ENCODE measurements at places on chromosomes 7 and 10. TPM values are rescaled to one million over a fixed set of nuclear protein-coding genes. Genes with fewer than 3 reads are reported as not detected.

- H3K36me3 ChIP-seq: no peaks in the 10 kb centered on the region
- H3K4me3 ChIP-seq: no peak overlapping the region
- H3K27ac ChIP-seq: no peak overlapping the region
Measured at GRCh38 chr7:96013836-96014235, 241.5 kb downstream of the DYNC1I1 start.

Gene HECW1
- not detected for total RNA-seq

DNA sequence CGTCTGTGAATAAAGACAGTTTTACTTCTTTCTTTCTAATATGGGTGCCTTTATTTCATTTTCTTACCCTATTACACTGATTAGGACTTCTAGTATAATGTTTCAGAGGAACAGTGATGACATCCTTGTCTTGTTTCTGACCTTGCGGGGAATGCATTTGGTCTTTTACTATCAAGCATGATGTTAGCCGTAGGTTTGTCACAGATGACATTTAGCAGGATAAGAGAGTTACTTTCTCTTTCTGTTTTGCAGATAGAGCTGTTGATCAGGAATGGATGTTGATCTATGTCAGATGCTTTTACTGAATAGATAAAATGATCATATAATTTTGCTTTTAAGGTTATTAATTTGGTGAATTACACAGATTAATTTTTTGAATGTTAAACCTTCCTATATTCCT is 6.6 kb upstream of the IGFBP3 start:
- H3K27ac ChIP-seq: no peak overlapping the region
- H3K4me1 ChIP-seq: peaks cover 4% of the 10 kb centered on the region
- H3K4me3 ChIP-seq: no peak overlapping the region
- no peaks in the 10 kb centered on the region for H3K36me3 ChIP-seq
- DNase-seq: no peak

Gene HIP1
- 4.5 TPM for total RNA-seq

- no peak overlapping the region for H3K4me3 ChIP-seq
- no peaks in the 10 kb centered on the region for H3K36me3 ChIP-seq
- DNase-seq: no peak
- no peaks in the 10 kb centered on the region for H3K27me3 ChIP-seq
- no peak overlapping the region for H3K27ac ChIP-seq
Measured at GRCh38 chr10:65142641-65143435, 1621.6 kb downstream of the REEP3 start.

Gene CARD11
- total RNA-seq: not detected

Gene C10orf62
- 0.28 TPM for total RNA-seq

DNA sequence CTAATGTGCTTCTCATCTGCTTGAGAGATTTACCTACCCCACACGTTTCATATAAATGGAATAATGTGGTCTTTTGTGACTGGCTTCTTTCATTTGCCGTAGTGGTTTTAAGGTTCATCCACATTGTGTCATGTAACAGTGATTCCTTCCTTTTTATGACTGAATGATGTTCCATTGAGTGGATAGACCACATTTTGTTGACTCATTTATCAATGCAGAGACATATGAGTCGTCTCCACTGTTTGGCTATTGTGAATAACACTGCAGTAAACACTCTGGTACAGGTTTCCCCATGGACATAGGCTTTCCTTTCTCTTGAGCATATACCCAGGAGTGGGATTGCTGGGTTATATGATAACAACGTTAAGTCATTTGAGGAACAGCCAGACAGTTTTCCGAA is 2.0 kb upstream of the AOC1 start:
- H3K27ac ChIP-seq: no peak overlapping the region
- no peak overlapping the region for H3K4me3 ChIP-seq
- H3K4me1 ChIP-seq: no peaks in the 10 kb centered on the region

DNA sequence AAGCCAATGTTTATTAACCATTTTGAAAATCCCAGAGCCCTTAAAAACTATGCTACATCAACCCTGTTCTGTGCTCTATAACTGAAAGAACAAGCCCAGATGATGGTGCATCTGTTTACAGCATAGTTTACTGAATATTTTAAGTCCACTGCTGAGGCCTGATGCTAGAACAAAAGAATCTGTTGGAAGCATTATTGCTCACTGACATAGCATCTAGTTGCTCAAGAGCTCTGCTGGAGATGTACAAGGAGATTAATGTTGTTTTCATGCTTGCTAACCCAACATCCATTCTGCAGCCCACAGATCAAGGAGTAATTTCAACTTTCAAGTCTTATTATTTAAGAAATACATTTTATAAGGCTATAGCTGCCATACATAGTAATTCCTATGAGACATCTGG is 181.3 kb upstream of the FEZF1 start:
- no peaks in the 10 kb centered on the region for H3K4me1 ChIP-seq
- no peak for DNase-seq
- H3K27me3 ChIP-seq: no peaks in the 10 kb centered on the region
- H3K27ac ChIP-seq: no peak overlapping the region
- H3K4me3 ChIP-seq: no peak overlapping the region

Gene ANKRD26
- 10.0 TPM for total RNA-seq

Gene CAMK2B
- 0.13 TPM for total RNA-seq

DNA sequence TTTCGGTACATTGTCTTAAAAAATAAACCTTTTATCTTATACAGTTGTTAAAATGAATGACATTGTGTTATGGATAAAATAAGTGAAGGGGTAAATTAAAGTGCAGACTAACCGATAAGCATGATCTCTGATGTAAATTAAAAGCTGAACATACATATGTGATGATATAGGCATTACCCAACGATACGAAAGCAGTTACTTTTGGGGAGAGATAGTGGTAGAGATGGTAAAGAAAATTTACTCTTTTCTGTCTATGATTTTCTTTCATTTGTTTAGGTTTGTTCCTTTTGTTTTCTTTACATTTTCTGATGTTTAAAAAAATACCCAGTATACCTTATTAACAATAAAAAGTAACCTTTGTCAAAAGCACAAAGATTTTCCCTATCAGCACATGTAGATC is 6.4 kb downstream of the C1GALT1 start:
- no peak overlapping the region for H3K4me3 ChIP-seq
- no peak overlapping the region for H3K27ac ChIP-seq
- DNase-seq: no peak
- no peaks in the 10 kb centered on the region for H3K36me3 ChIP-seq

- H3K27ac ChIP-seq: no peak overlapping the region
- H3K36me3 ChIP-seq: no peaks in the 10 kb centered on the region
- no peak for DNase-seq
- H3K4me1 ChIP-seq: no peaks in the 10 kb centered on the region
- no peaks in the 10 kb centered on the region for H3K27me3 ChIP-seq
Measured at GRCh38 chr7:68697796-68698280, 900.4 kb upstream of the AUTS2 start.

Gene TCF7L2
- total RNA-seq: 3.5 TPM

Gene GATA3
- not detected for total RNA-seq

GRCh38 chr10:43082087-43082486 is 5.2 kb downstream of the RET start:
- H3K27me3 ChIP-seq: peaks cover 51% of the 10 kb centered on the region
- no peaks in the 10 kb centered on the region for H3K4me1 ChIP-seq
- no peak for DNase-seq
- no peak overlapping the region for H3K27ac ChIP-seq
- H3K4me3 ChIP-seq: no peak overlapping the region

Gene COL17A1
- not detected for total RNA-seq

- H3K36me3 ChIP-seq: no peaks in the 10 kb centered on the region
- peaks cover 6% of the 10 kb centered on the region for H3K4me1 ChIP-seq
- no peak within 1 kb of the TSS for H3K27ac ChIP-seq
- DNase-seq: peak; percentile 39
- H3K4me3 ChIP-seq: peak within 1 kb of the TSS; percentile 75
Measured at GRCh38 chr7:120857588-120858573, at the start of gene TSPAN12. TSS of gene TSPAN12 (minus strand) at chr7:120858144. CDS start at chr7:120856763, 1,381 bp downstream.

Gene TAS2R5
- 1.7 TPM for total RNA-seq

Gene SCRN1
- 49.8 TPM for total RNA-seq

Gene LBX1
- not detected for total RNA-seq

GRCh38 chr7:3057066-3057420 is 13.4 kb upstream of the CARD11 start:
- H3K4me3 ChIP-seq: no peak overlapping the region
- peaks cover 32% of the 10 kb centered on the region for H3K27me3 ChIP-seq
- H3K36me3 ChIP-seq: no peaks in the 10 kb centered on the region
- no peak overlapping the region for H3K27ac ChIP-seq

DNA sequence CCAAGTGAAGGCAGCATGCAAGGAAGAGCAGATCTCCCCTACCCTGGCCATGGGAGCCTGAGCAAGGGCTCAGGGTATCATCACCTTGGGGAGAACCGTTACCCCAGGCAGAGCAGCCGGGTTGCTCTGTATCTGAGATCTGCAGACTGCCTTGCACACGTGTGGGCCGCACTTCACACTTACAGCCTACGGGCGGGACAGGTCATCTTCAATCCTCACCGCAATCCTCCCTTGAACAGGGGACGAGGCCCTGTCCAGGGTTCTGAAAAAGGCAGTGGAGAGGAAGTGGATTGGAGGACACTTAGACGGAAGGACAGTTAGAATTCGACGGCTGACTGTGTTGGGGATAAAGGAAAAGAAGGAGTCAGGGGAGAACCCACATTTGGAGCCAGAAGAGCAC is 51.4 kb downstream of the NPS start:
- no peaks in the 10 kb centered on the region for H3K36me3 ChIP-seq
- peak; percentile 9 for DNase-seq
- no peaks in the 10 kb centered on the region for H3K27me3 ChIP-seq
- no peak overlapping the region for H3K4me3 ChIP-seq
- H3K4me1 ChIP-seq: no peaks in the 10 kb centered on the region

DNA sequence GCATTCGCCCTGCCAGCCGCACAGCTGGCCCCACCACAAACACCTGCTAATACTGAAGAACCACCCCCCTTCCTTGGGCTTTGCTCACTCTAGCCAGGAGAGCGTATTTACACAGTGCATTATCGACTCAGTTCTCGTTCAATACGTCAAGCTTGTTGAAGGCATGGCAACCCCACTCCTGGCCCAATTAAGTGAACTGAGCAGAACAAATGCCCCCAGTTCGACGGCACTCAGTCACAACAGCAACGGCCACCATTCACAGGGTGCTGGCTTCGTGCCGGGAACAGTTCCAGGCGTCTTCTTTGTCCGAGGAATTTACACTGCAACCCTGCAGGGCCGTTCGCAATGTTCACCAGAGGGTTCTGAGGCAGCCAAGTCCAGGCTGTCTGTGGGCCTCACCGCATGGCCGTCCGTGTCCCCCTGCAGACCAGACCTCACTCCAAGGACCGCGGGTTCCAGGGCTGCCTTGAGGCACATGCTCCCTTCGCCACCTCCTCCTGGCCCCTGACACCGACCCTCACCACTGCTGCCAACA is 175.3 kb downstream of the DIP2C start:
- no peaks in the 10 kb centered on the region for H3K27me3 ChIP-seq
- H3K36me3 ChIP-seq: no peaks in the 10 kb centered on the region
- H3K27ac ChIP-seq: no peak overlapping the region
- H3K4me1 ChIP-seq: peaks cover 33% of the 10 kb centered on the region
- peak; percentile 70 for DNase-seq
- no peak overlapping the region for H3K4me3 ChIP-seq

DNA sequence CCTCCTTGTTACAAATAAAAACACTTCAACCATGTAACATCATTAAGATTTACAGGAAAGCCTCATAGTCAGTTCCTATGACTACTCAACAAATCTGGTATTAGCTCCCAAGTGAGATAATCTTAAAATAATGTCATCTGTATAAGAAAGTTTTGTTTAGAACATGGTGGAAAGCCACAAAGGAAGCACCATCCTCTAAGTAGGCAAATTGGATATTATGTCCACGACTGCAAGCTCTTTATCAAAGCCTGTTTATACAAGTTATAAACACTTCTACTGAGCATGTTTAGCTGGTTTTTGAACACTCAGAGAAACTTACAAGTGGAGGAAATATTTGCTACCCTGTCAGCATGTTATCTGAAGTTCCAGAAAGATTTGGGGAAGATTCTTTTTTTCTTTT is 349.8 kb downstream of the ARL4A start:
- H3K4me3 ChIP-seq: no peak overlapping the region
- DNase-seq: no peak
- H3K27ac ChIP-seq: no peak overlapping the region
- H3K27me3 ChIP-seq: no peaks in the 10 kb centered on the region
- H3K4me1 ChIP-seq: peaks cover 13% of the 10 kb centered on the region
- no peaks in the 10 kb centered on the region for H3K36me3 ChIP-seq

Data from HepG2 (cell line).